Activated T-cell treated with anti-CD3 and anti-CD28 coated beads, Interleukin-2, amount 50 U/mL, for 4 hours (primary cell): ENCODE measurements at places on chromosomes 3 and 15. TPM values are rescaled to one million over a fixed set of nuclear protein-coding genes. Genes with fewer than 3 reads are reported as not detected.
A peak's percentile ranks its signal among the peaks of the same experiment; 100 is the strongest.

MYLK gene
- 0.68 TPM for total RNA-seq

GRCh38 chr3:167305340-167305890 is 74.7 kb downstream of the ZBBX start:
- no peak for DNase-seq

GRCh38 chr3:192260116-192261010 is 467.0 kb downstream of the FGF12 start:
- DNase-seq, result no peak

COLQ gene
- total RNA-seq, result 1.3 TPM

GRCh38 chr3:185555101-185555501 is 2.7 kb upstream of the LIPH start:
- no peak for DNase-seq

PCOLCE2 gene
- total RNA-seq, result 0.43 TPM

DNA sequence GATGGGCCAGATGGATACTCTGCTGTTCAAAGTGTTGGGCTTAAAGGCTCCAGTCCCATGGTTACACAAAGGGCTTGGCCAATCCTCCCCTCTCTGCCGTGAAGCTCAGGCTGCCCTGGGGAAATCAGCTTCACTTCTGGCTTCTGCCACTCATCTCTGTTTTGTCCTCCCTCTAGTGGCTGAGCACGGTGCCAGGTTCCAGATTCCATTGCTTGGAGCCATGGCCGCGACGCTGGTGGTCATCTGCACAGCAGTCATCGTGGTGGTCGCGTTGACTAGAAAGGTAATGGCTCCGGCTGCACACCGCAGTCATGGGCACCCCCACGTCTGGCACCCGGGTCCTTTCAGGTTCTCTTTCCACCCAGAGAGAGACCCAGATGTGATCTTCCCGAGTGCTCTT is 5.6 kb downstream of the TIGIT start:
- DNase-seq, result peak; percentile 36

GRCh38 chr15:62782896-62783295 is 259.7 kb upstream of the TPM1 start:
- no peak for DNase-seq

GRCh38 chr3:34357461-34357860 is 559.0 kb downstream of the PDCD6IP start:
- no peak for DNase-seq

DNA sequence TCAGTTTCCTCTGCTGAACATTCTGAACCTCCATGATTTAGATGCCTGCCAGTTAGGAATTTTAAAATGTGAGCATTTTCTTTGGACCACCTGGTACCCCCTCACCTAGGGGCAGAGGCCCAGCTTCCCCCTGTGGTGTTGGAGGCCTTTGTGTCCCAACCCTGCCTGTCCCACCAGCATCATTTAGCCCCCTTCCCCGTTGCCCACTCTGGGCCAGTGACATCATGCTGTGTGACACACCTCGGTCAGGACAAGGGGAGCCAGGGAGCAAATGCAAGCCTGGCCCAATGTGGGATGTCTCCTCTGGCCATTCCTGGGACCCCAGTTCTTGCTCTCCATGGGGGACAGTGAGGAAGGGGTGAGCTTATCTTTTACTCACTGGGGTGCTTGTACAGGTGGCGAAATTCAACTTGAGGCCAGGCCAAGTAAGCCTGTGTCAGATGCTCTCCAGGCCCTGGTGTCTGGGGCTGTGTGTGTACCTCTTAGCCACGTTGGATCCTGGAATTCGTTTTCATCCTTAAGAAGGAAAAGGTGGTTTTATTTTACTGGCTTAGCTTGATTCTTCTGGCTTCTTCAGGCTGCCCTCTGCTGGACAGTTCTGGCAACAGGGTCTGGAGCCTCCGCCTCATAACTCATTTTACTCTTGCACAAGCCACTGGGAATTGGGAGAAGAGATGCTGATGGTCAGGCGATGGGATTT is 49.7 kb upstream of the MYZAP start:
- DNase-seq, result no peak
